ENCODE measurements at places on chromosomes 16 and 17.

DNA sequence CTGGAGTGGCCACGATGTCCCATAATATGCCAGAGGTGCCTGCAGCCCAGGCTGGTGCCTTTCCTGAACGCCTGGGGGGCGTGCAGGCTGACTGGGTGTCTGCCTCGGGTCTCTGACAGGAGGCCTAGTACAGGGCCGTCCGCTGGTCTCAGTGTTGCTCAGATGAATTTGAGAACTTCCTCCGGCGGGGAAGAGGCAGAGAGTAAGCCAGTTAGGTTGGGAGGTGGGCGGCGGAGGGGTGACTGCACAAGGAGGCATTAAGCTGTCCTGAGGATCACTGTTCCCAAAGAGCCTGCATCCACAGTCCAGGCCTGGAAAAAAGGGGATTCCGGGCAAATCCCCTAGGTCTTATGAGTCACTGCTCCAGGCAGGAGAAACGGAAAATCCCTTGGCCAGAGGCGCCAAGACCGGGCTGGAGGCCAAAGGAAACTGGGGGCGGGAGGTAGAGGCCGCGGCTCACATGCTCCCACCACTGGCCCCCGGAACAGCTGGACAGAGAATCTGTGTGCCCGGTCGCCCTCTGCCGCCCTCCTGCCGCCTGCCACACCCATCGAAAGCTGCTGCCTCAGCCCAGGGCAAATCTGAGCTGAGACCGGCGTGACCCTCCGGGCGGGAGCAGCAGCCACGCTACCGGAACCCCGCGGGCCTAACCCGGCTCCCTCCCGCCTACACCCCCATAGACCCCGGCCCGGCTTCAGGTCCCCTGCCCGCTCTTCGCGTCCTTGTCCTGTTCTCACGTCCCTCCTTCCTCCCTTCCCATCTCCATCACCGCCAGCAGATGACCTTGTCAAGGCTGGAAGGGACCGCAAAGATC is 1.2 kb downstream of the TRIM47 start:
- no peak for DNase-seq

DNA sequence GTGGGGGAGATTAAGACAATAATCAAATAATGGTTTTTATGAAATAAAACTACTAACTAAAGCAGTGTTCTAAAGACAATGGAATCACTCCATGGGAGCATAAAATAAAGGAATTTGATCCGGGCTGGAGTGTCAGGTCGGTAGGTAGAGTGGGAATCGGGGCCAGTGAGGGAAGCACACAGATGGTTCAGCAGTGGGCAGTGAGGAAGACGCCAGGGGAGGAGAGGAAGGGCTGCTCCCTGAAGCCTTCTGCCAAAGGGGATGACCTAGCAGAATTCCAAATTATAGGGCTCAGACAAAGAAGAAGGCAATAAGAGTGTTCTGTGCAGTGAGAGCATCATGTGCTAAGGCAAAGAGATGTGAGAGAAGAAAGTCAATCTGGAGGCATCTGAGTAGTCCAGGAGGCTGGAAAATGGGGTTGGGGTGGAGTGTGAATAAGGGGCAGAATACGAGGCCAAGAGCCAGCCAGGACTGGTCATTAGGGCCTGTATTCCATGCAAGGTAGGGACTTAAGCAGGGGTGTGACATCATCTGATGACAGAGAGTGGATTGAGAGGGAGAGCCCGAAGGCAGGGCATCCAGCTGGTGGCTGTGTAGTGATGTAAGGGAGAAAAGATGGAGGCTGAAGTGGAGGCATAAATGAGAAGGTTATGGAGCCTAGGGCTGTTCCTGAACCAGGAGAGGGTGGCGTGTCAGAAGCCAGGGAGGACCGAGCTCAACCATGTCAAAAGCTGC is 137.6 kb downstream of the COPRS start:
- DNase-seq, result no peak

GRCh38 chr16:85058909-85059308 is 31.3 kb downstream of the KIAA0513 start:
- DNase-seq, result no peak

DNA sequence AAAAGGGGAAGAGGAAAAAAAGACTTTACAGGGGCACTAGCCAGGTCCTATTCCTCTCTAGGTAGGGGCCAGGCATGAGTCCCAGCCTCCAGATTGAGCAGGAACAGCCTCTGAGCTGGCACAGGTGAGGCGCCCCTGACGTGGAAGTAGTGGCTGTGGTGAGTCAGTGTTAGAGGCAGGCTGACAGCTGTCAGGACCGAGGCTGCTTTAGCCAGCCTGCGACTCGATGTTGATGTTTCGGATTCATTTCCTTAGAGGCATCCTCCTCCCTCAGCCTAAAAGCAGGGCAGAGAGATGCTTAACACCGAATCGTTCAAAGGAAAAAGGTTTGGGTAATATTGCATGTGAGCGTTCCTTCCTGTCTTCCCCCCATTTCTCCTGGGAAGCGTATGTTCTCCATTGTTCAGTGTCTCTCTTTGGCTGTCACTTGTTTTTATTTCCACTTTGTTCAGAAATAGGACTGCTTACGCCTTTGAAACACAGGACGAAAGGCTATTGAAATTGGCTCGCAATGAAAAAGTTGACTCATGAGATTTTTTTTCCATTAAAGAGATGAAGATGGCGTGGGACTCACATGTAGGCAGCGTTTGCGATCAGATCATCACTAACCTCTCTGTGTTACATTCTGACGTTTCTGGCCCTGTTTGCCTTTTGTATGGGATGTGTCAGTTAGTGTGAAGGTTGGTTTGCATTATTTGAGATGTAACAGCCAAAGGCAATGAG is 1.3 kb downstream of the KIAA0513 start:
- DNase-seq, result peak; percentile 47

GRCh38 chr17:32733401-32733800 is 143.5 kb downstream of the MYO1D start:
- no peak for DNase-seq

DNA sequence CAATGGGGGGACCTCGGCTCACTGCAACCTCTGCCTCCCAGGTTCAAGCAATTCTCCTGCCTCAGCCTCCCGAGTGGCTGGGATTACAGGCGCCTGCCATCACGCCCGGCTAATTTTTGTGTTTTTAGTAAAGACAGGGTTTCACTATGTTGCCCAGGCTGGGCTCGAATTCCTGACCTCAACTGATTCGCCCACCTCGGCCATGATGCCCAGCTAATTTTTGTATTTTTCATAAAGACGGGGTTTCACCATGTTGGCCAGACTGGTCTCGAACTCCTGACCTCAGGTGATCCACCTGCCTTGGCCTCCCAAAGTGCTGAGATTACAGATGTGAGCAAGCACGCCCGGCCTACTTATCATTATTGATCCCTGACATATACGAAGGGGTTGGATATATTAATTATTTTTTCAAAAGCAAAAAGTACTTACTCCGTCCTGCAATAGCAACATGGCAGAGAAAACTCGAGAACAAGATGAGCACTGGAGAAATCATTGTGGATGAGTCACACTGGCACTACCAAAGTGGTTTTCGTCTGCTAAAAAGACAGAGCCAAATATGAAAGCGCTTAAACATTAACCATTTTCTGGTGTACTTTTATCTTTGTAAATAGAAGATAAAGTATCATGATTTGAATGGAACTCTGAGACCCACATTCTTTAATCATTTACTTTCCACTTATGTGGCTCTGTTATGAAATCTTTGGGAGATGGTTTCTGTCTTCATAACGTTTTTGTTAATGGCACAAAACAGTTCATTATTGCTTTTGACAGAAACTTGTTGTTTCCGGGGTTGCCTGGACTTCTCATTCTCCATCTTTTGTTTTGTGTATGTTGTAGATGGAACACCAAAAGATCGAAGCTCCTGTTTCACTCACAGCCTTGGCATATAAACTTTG is at the start of gene APOH:
Gene APOH (minus strand): TSS at position 529 of the 896 bp plus-strand sequence. CDS start 36 bp downstream, at position 493.
- no peak for DNase-seq

DNA sequence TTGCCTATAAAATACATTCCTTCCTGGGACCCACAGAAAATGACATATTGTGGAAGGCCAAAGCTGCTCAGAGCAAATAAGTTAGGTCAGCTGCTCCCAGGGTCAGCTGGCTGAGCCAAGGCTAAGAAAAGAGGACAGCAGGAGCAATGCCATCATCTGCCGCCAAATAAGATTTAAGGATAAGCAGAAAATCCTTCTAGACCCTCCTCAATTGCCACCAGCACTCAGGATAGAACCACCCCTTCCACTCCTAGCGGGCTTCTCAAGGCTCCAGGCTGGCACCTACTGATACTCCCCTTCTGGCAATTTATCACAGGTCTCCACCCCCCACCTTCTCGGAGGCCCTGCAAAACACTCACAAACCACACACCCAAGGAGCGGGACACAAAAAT is 22.9 kb downstream of the MBTPS1 start:
- DNase-seq, result no peak

- no peak for DNase-seq
Measured at GRCh38 chr17:82077617-82078358, 12.2 kb upstream of the DUS1L start.

- DNase-seq, result no peak
Measured at GRCh38 chr16:55041540-55042234, 111.0 kb downstream of the IRX5 start.

- no peak for DNase-seq
Measured at GRCh38 chr17:68141050-68141449, 105.5 kb downstream of the KPNA2 start.

GRCh38 chr17:38969281-38969680 is 2.1 kb upstream of the FBXO47 start:
- no peak for DNase-seq

DNA sequence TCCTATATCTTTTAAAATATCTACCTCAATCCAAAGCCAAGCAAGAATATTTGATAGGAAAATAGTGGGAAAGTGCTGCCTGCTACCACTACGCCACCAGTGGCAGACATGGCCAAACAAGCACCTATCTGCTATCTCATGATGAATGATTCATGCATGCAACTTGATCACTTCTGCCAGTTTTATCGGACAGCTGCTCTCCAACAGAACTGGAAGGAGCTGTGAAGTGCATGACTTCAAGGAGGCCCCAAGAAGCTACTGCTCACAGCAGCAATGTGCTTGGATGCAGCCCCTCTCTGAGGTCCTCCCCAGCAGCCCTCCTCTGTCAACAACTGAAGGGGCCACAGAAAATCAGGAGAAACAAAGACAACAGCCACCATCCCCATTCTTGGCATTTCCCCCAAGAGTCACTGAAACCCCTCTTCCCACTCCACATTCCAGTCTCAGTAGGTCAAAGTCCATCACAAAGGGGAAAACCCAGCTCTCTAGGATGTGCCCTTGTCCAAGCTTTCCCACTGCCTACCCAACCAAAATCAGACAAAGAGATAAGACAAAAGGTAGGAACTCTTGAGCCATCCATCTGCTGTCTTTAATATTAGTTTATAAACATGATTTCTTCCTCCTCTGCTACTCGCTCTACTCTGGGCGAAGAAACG is 215.3 kb downstream of the C16orf78 start:
- no peak for DNase-seq

- no peak for DNase-seq
Measured at GRCh38 chr16:79595231-79595641, 5.3 kb downstream of the MAF start.

DNA sequence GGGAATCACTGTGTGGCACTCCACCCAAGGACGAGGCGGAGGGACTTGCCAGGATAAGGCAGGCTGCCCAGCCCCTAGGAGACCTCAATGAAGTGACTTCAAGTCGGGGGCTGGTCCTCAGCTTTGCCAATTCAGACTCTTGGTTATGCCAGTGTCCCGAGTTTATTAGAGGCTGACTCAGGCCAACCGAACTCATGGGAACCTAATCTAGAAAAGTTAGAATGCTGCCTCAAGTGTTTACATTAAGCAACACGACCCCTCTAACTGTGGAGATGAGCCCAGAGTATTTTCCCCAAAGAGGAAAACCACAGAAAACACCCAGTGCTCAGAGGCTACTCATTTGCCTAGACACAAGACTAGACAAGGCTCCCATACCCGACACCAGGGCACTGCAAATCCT is 1.1 kb upstream of the TEKT3 start:
- no peak for DNase-seq

DNA sequence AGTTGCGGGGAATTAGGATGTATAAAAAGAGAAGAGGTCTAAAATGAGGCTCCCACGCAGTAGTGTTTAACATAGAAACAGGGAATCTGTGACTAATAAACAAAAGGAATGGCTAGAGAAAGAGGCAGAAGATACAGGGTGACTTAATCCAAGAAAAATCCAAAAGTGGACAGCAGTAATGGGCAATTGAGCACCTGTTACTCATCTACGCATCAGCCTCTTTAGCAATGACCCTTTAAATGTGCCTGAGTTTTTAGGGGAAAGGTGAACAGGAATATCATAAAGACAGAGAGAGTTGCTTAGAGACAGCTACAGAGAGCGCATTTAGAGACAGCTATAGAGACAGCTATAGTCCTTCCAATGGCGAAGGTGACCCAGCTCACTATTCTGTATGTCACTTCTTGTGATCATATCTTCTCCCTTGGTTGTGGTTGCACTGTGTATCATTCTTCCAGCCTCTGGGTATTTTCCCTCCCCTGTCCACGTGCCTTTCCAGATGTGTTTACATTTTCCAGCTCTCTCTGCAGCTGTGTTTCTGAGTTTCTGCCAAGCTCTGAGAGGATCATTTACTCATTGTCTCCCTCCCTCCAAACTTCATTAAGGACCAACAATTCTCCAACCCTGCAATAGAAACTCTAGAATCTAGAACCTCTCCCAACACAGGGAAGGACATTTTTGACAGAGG is 61.5 kb downstream of the MYOCD start:
- no peak for DNase-seq

GRCh38 chr17:16040710-16041251 is 41.2 kb downstream of the TTC19 start:
- no peak for DNase-seq

- no peak for DNase-seq
Measured at GRCh38 chr16:68374961-68375660, 64.3 kb downstream of the PRMT7 start.

GRCh38 chr16:82232806-82233205 is 62.8 kb upstream of the MPHOSPH6 start:
- DNase-seq, result no peak

GRCh38 chr16:17939122-17939536 is 397.4 kb downstream of the NPIPA8 start:
- no peak for DNase-seq

- no peak for DNase-seq
Measured at GRCh38 chr16:75614066-75614897, 8.8 kb downstream of the ADAT1 start.

DNA sequence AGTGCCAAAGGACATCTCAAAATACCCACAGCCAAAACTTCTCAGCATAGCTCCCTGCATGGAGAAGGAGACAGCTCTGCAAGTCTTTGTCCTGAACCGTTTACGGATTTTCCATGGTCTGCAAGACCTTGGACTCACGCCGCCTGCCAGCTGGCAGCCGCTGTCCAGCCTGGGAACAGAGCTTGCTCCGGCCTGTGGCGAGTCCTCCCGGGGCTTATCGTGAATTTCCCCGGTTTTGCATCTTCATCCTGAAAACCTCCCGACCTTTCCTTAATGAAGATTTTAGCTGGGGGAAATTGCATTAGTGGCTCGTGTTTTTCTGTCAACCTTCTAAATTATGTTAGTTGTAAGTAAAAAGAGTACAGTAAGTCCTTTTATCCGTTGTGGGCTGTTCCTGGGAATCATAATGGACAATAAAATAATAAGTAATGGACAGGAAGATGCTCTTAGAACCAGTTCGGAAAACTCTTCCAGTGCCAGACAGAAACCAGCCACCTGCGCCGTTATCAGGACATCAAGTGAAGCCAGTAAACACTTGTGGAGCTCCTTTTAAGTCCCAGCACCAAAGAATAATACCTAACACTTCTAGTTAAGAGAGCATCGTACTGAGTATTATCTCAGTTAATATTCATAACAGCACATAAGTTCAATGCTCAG is 112.4 kb upstream of the NOL11 start:
- no peak for DNase-seq

GRCh38 chr16:18829251-18829650 is 27.9 kb upstream of the ARL6IP1 start:
- DNase-seq, result no peak

- DNase-seq, result no peak
Measured at GRCh38 chr17:80890196-80890920, 101.3 kb upstream of the CHMP6 start.

- DNase-seq, result no peak
Measured at GRCh38 chr16:30722443-30722842, 23.5 kb downstream of the SRCAP start.

Data from activated T-helper 1 cell treated with anti-CD3 and anti-CD28 coated beads, Interleukin-2, amount 50 U/mL, for 16 hours (primary cell).